ENCODE measurements at places on chromosomes 11 and 22. TPM values are rescaled to one million over a fixed set of nuclear protein-coding genes. Genes with fewer than 3 reads are reported as not detected.

DNA sequence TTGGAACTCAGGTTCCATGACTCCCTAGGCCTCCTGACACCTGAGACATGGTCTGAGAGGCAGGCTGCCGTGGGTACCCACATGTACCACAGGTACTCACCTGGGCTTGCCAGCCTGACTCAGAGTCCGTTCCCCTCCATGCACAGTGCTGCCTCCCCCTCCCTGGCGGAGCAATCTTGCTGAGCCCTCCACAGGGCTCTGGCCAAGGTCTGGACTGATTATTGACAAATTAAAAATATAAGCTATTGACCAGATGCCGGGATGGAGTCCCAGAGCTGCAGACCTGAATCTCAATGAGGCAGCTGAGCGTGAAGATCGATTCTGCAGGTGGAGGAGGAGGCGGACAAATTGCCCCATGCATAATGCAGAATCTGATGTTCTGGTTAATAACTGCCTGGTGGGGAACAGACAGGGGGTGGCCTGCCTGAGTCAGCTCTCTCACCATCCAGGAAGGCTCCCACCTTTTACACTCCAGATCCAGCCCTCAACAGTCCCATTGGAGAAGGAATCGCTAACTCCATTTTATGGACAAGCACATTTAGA lies 422.7 kb downstream of the MIAT start:
- DNase-seq: no peak

DNA sequence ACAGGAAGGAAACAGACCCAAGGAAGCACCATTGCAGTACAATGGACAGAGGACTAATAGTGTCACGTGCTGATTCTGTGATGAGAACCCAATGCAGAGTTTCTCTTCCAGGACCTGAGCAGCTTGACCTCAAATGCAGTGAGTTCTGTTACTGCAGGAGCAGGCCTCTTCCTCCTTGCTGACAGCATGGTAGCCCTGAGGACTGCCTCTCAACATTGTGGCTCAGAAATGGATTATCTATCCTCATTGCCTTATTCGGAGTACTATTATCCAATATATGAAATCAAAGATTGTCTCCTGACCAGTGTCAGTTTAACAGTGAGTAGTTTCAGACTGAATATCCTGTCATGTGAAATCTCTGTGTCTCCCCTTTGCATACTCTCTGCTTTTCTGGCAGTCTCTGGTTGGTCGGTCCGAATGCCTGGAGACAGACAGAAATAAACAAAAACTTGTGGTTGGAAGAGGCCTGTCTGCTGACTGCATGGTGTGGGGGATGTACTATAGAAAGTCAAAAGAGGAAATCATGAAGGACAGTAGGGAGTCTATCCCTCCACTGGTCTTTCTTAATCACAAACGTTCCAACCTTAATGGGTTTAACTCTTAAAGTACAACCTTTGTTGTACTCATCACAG lies 6.9 kb upstream of the MS4A14 start:
- DNase-seq: no peak

The DGCR6 gene
- total RNA-seq: 7.6 TPM

The PATE4 gene
- not detected for total RNA-seq

- no peak for DNase-seq
Observed at GRCh38 chr22:21000987-21001600, 824 bp downstream of the THAP7 start.

- no peak for DNase-seq
Observed at GRCh38 chr11:106553304-106553703, 465.0 kb downstream of the GUCY1A2 start.

DNA sequence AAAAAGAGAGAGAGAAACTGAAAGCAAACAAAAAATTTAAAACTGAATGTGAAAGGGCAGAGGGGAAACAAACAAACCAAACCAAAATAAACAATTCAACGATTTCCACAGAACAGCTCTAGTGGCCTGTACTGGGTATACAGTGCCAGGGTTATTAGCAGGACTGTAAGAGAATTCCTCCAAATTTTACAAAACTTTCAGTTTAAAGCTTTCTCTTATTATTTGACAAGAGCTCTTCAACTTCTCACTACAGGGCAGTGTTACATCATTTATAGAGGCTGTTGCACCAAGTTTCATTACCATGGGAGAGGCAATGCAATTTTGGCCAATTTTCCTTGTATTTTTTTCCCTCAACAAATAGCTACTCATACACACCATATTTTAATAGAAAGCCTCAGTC lies 44.3 kb upstream of the CLPB start:
- no peak for DNase-seq

DNA sequence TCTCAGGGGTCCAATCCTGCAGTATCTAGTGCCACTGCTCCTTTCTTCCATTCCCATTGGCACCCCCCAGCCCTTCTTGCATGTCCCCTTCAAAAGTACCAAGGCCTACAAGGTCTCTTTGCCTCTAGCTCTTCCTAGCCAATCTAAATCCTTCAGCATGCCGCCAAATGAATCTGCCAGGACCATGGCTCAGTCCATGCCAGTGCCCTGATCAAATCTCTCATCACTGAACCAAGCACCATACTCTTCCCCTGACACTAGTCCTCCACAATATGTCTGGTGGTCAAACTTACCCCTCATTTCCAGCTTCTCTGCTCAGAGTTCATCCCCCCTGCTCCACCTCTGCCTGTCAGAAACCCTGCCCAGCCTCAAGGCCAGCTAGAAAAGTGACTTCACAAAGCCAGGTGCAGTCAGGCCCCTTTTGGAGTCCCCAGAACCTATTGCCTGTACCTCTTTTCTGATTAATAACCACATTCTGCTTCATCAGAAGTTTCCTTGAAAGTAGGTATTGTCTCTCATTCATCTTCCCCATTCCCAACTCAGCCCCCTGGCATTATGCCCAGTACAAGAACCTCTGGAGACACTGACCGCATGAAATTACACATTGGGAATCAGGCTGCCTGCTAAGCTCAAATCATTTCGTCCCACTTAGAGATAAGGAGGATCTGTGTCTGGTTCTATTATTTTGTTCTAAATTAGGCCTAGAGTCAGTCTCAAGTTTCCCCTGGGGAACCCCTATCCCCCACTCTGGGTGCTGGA lies 11.4 kb downstream of the FEN1 start:
- DNase-seq: no peak

- DNase-seq: no peak
Observed at GRCh38 chr11:69645801-69646492, 5.0 kb downstream of the CCND1 start.

DNA sequence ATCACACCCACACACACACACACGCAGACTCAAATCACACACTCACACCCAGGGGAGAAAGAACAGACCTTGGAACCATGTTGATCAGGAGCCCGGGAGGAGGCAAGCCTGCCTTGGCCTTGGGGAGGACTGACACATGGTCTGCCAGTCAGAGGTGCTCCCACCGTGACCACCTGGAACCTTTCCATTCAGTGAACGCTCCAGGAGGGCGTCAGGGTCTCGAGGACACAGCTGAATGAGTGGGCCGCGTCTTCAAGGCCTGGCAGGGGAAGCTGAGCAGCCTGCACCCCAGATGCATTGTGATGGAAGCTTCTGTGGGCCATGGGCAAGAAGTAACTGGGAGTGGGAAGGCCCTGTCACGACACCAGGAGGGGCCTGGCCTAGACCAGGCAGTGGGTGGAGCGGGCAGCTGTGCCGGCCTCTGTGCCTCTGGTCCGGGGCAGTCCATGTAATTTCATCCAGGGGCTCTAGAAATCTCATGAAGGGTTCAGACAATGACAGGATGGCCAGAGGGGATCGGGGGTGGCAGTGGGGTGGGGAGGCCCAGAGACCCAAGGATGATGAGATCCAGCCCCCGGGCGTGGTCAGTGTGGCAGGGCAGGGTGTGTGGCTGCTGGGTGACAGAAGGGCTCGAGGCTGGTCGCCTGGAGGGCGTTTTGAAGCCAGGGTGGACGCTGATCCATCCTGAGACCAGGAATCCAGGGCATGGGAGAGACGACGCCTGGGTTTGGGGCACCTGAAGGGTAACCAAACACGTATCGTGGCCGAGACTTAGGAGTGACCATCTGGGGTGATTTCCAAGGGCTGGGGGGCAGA lies 53.7 kb downstream of the IGF2 start:
- DNase-seq: no peak

GRCh38 chr11:59011655-59012397 lies 72.5 kb downstream of the GLYATL1 start:
- DNase-seq: no peak

The PGA5 gene
- total RNA-seq: 2.2 TPM

- no peak for DNase-seq
Observed at GRCh38 chr11:29353833-29354232, 663.0 kb downstream of the KCNA4 start.

GRCh38 chr22:26763633-26764361 lies 106.4 kb downstream of the MIAT start:
- no peak for DNase-seq

DNA sequence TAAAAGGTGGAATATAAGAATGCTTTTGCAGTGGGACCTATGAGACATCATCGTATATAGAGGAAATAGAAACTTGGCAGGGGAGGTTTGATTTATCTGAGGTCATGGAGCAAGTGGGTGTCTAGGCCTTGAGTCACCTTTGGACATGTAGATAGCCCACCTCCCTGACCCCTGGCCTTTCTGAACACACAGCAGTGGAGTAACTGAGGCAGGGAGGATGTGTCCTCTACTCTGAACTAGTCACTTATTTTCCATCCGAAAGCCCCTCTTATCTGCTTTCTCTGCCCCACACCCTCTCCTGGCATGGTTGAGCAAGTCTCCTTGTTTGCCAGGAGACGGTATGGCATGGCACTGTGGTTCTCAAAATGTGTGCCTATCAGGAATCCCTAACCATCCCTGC lies 7.9 kb downstream of the CD82 start:
- no peak for DNase-seq

DNA sequence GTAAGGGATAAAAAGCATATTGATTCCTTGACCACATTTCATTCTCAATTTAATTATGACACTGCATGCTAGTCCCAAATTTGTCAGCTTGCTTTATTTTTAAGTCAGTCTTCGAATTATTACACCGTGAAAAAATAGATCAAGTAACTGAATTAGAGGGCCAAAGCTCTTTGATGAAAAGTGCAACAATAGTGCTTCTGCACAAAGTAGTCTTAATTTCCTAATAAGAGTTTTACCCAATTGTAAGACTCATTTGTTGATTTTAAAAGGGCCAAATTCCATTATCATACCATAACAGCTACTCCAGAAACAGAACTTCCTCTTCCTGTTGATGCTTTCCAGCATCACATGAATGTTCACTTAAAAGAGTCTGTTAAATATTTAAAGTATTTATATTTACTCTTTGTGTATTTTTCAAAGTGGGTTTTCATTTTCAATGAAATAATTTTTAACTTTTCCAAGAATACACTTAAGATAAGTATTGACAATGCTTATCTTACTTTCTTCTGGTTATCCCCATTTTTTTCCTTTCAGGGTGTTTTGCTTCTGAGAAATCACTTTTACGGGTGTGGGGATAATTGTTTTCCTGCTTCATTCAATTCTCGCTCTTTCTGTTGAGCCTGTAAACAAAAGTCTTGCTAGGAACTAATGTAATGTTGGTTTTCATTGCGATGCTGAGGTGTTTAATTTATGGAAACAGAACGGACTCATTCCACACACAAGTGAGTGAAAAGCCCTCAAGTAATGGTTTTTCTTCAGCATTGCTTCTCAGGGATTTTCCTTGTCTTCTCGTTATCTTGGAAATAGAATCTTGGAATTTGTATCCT lies 2.1 kb downstream of the ARHGEF12 start:
- DNase-seq: no peak

The MPZL2 gene
- 29.6 TPM for total RNA-seq

The OLFML1 gene
- total RNA-seq: 1.7 TPM

- DNase-seq: peak; percentile 55
Observed at GRCh38 chr11:86632499-86633269, 39.7 kb downstream of the ME3 start.

DNA sequence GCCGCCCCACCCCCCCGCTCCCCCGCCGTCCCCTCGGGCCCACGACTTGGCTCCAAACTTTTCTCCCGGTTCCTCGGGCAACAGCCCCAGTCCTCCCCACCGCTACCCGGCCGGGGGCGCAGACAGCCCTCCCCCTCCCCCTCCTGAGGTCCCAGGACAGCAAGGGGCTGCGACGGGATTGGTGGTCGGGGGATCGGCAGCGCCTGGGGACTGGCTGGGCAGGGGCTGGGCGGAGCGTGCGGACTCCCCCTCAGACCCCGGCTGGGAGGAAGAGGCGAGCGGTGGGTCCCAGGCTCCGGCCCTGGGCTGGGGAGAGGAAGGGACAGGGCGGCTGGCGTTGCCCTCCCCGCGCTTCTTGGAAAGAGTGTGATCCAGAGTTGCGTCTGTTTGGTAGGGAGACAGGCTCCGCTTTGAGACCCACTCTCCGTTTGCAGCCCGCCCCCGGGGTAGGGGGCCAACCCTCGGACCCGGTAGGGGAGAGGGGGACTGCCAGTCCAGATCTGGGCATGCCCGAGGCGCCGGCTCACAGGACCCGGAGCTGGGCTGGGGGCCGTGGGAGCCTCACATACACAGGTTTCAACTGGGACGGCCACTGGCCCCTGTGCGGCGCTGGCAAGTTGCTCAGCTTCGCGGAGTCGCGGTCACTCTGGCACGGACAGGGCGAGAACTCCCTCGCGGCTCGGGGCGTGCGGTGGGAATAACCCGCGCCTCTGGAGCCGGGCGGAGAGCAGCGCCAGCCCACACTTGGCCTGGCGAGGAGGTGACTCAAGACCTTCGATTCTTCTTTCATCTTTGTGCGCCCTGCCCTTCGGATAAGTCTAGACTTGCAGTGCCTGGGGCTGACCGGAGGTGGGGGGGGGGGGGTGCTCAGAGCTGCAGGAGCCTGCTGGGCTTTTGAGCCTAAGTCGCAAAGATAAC lies 999 bp downstream of the TSKU start:
- DNase-seq: peak; percentile 75

The FOLH1 gene
- 0.43 TPM for total RNA-seq

GRCh38 chr22:26367402-26368245 lies 61.4 kb upstream of the ASPHD2 start:
- DNase-seq: no peak

- DNase-seq: no peak
Observed at GRCh38 chr11:120835601-120836228, 188.2 kb upstream of the TBCEL start.

DNA sequence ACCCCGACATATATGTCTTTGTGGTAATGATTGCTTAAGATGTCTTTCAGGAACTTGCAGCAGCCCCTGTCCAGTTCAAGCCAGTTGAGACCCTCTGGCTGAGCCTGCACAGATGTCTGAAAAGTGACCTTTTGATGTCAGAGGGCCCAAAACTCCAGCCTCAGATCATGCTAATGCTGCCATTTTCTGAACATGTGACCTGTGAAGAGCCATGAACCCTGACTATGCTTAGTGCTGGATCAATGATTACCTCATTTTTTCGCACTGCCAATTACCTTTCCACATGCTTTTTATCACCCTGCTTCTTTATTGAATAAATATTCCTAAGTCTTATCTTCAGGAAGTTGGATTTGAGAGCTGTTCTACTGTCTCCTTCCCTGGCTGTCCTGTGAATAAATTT lies 6.9 kb upstream of the CYP2R1 start:
- no peak for DNase-seq

DNA sequence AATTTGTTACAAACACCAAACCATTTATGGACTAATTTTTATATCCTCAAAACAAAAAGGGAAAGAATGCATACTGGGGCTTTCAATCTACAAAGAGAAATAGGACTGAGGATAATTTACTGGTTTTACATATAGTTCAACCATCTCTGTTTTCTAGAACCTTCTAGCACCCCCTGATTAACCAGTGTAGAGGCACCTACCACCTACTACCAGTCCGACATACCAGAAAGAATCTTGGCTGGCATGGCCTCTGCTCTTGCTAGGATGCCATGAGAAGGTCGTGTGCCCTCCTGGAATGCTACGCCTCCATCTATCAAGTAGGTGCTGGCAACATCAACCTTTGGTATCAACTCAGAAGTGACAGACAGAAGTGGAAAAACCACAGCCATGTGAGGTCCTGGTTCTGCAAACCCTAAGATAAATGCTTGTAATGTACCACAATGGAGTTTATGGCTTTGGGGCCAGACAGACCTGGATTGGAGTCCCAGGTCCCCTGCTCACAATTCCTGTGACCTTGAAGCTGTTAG lies 28.2 kb downstream of the MYH9 start:
- DNase-seq: no peak

The POTEH gene
- total RNA-seq: not detected

Data from heart left ventricle (tissue), 16 donors.